ENCODE measurements at places on chromosomes 2 and 18.

DNA sequence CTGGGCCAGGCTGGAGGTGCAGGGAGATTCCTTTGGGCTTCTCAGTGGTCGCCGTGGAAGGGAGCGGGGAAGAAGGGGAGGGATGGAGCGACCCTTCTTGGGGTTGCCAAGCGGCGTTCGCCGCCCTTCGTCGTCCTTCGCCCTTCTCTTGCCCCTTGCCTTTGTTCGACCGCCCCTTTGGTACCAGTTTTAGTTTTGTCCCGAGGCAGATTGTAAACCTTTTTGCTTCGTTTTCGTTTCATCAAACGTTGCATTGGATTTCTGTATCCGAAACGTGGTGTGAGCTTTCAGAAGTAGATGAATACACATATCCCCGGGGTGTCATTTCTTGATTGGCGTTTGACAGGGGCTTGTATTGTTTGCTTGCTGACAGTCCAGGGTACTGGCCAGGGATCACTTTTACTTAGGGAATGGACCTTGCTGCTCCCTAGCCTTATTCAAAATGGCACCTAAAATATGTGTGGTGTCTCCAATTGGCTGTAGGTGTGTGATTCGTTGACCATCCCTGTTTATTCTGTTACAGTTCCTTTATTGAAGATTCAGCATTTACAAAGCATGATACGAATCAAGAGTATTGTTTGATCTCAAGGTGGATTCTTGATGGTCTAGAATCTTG is 788 bp downstream of the USP14 start:
- DNase-seq, result no peak

GRCh38 chr2:23291239-23291638 is 93.7 kb upstream of the KLHL29 start:
- DNase-seq, result no peak

GRCh38 chr2:138504546-138505235 is 3.1 kb downstream of the SPOPL start:
- no peak for DNase-seq

DNA sequence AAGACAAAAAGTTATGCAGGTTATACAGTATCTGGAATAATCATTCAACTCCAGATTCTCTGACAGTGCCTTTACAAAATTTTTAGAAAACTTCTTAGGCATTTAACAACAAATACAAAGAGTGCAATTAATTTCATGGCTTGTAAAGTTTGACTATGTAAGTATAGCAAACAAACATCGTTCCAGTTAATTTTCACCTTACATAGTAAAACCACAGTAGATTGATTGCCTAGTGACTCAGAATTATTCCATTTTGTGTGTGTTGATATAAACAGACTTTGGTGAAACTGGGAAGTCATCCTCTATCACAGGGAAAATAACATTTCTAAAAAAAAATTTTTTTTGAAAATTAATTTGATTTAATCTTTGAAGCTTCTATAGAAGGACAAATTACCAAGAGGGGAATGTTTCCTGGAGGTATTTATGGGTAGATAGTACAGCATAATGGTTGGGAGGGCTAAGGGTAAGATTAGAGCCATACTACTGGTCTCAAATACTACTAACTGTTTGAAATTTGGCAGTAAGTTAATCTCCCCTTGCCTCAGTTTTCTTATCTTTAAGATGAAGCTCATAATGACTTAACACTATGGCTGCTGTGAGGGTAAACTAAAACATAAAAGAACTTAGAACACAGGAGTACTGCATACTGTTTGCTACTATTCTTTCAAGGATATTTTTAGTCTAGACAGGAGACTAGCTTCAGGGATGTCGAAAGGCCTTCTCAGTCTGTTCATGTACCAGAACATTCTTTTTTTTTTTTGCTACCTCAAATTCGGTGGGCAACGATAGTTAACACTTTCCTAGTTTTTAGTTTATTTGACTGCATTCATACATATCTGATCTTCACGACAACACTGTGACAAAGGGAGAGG is 19.6 kb downstream of the NDUFAF7 start:
- DNase-seq, result no peak

- no peak for DNase-seq
These were observed 284.3 kb downstream of the CYP26B1 start for GRCh38 chr2:71863396-71863795.

DNA sequence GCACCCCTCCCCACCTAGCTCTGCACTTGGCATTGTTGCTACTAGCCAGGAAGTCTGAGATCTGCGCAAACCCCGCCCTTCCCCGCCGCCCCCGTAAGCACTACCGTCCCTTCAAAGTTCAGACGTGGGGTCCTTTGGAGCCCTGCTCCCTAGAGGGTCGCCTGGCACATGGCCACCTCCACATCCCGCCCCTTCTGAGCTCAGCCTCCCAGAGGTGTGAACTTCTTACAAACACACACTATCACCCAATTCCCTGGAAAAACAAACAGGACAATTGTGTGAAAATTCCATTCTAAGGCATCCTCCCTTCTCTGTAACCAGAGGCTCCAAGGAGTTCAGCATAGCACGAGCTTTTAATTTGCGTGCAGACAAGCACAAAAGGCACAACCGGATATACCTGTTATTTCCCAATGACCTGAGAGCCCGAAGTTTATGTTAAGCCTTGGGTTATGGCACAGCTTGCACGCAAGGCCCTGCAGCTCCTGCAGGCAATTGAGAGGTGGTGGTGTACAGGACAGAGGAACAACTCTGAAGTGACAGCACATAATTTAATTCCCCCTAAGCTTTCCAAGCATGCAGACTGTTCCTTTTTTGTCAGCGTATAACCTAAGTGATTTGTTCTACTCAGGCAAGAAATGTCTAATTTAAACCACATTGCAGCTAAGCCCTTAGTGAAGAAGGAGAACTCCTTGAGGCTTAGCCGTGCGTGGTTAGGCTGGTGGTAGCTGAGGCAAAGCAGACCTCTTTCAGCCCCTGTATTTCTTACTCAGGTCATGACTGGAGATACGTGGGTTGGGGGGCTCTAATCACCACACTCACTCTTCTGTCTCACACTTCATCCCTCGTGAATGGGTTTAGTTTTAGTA is 20.3 kb upstream of the CYP1B1 start:
- DNase-seq, result no peak

GRCh38 chr2:223247136-223247535 is 195.1 kb downstream of the KCNE4 start:
- peak; percentile 33 for DNase-seq

GRCh38 chr18:29226213-29226612 is 1049.3 kb upstream of the CDH2 start:
- no peak for DNase-seq

Measured in NCI-H748 treated with DMSO at 0.1 percent for 48 hours (cell line).